D341Med (cell line): ENCODE measurements at places on chromosomes 13 and 19.

DNA sequence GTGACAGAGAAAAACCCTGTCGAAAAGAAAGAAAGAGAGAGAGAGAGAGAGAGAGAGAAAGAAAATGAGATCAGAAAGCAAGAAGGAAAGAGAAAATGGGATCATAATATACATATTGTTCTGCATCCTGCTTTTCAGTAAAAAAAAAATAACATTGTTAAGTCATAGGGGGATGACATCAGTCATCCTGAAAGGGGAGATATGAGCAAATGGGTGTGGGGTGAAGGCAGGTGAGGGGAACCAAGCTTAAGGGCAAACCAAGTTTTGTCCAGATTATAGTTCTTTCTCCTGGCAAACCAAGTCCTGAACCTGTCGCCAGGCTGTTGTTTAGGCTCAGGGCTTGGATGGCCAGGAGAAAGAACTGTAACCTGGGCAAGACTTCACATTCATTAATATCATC lies 92.6 kb upstream of the TMTC4 start:
- no peak for DNase-seq

DNA sequence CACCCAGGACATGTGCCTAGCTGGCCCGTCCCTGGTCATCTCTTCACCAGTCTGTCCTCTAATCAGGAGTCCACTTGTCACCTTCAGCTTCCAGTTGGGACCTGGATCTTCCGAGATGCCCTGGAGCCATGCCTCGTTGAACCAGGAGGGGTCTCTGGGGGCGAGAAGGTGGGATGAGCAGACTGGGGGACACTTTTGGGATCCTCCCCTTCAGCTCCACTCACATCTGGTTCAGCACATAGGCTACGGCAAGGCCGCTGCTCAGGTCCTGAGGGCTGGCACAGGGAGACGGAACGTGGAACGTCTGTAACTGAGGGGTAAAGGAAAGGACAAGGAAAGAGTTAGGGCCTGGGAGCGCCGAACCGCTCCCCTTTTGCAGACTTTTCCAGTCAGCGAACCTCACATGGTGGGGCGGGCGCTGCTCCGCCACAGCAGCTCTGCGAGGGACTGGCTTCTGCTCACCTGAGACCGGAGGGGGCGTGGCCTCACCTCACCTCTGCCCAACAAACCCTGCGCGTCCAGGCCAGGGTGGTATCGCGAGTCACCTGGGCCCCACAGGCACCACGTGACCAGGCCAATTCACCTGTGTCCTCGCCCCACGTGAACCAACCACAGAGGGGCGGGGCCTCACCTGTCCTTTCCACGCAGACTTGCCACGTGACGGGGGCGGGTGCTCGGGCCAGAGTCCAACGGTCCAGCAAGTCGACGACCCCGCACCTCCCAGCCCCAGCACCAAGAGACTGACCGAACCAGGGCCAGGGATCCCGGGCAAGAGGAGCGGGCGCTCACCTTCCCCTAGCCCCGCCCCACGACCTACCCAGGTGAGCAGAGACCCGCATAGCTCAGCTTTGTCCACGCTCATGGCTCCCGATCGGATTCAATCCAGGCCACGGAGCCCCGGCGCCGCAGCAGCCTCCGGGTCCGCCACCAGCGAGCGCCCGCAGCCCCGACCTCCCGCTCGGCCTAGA lies at the start of gene HOOK2:
TSS of gene HOOK2 (minus strand) at position 965 of the 968 bp plus-strand sequence. CDS start at position 862, 103 bp downstream.
- no peak for DNase-seq

GRCh38 chr13:100363285-100363711 lies 225.3 kb downstream of the GGACT start:
- DNase-seq = no peak

DNA sequence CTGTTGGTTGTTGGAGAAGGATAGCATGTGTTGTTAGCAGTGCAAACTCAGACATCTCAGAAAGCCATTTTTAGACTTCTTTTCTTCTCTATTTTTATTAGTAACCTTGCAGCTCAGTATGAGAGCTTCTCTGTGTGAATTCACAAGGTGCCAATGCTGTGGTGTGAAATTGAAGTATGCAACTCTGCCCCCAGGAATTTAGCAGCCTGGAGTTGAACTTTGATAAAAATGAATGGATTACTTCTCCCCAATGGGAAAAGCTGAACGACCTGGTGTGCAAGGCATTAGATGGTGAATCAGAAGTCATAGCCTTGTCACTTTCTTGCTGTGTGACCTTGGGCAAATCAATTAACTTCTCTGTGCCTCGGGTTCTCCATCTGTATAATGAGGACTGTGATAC lies 512.3 kb upstream of the PCDH9 start:
- DNase-seq = no peak

DNA sequence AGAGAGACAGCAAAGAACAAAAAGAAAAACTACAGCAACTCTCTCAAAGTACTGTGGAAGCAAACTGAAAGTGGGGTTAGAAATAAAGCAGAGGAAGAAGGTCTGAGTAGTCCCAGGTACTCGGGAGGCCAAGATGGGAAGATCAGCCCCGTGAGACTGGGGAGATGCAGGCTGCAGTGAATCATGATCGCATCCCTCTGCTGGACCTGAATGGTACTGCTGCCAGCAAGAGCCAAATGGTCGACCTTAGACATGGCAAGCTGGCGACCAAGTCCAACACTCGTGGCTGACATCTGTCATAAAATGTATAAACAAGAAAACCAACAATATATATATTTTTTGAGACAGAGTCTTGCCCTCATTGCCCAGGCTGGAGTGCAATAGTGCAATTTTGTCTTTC lies 33.7 kb upstream of the ZNF724 start:
- peak; percentile 66 for DNase-seq

- peak; percentile 78 for DNase-seq
Observed at GRCh38 chr13:36919171-36919832, 736 bp downstream of the SMAD9 start.

- no peak for DNase-seq
Observed at GRCh38 chr13:23146811-23147625, 33.8 kb upstream of the SGCG start.

GRCh38 chr19:7868671-7869452 lies 5.3 kb downstream of the PRR36 start:
- DNase-seq = peak; percentile 83

- DNase-seq = no peak
Observed at GRCh38 chr13:39682788-39683187, 27.3 kb downstream of the COG6 start.

DNA sequence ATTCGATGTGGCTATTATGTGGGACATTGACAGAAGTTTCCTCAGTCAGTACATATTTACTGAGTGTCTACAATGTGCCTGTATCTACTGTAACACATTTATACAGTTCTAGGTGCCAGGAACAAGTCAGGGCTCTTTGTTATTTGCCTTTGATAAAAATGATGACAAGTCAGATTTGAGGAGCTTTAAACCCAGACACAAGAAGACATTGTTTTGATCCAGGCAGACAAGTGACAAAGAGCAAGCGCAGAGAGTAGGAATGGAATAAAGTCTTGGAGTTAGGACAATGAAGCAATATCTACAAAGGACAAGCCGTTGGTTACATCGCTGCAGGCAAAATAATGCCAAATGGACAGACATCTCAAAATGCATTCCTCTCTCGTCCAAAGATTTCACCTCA lies 70.1 kb downstream of the ITGBL1 start:
- DNase-seq = no peak

- DNase-seq = no peak
Observed at GRCh38 chr19:46859637-46860124, 1.1 kb upstream of the ARHGAP35 start.

DNA sequence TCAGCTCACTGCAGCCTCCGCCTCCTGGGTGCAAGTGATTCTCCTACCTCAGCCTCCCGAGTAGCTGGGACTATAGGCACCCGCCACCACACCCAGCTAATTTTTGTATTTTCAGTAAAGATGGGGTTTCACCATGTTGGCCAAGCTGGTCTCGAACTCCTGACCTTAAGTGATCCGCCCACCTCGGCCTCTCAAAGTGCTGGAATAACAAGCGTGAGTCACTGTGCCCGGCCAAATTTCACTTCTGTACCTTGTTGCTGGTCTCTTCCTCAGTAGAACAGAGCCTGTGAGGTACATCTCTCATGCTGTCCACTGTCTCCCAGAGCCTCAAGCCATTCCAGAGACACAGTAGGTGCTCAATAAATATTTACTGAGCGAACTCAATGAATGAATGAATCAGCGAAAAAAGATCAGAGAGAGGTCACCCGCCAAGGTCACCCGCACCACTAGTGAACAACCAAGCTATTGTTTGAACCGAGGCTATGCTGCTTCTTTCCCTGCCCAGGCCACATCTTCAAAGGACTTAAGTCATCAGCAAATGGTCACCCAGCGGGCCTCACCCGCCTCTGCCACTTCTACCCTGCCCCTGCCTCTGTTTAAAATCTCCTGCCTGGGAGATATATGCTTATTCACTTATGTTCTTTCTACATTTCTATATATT lies 9.3 kb downstream of the TMEM143 start:
- DNase-seq = peak; percentile 0

DNA sequence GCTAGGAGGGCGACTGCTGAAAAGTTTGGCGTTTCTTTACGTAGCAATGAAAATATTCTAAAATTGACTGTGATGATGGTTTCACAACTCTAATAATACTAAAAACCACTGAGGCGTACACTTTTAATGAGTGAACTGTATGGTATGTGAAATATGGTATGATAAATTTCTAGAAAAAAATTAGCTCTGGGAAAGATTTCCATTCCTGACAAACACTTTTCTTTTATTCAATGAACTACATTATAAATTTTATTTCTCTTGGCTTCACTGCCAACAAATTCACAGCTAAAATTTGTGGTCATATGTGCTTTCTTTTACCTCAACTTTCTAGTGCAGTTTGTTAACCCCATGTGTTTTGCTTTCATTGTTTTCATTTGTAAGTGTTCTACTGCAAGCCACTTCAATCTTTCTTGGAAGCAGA lies 11.1 kb downstream of the ZC3H13 start:
- no peak for DNase-seq
